IMR-90 (cell line): ENCODE measurements at places on chromosomes 1 and 21. TPM values are rescaled to one million over a fixed set of nuclear protein-coding genes. Genes with fewer than 3 reads are reported as not detected.

GRCh38 chr1:114314098-114314497 lies 160.4 kb upstream of the SYT6 start:
- peak; percentile 55 for DNase-seq

GRCh38 chr21:20902998-20903397 lies 95.2 kb upstream of the NCAM2 start:
- DNase-seq = no peak

GRCh38 chr21:21734088-21734487 lies 735.9 kb downstream of the NCAM2 start:
- DNase-seq = no peak

DNA sequence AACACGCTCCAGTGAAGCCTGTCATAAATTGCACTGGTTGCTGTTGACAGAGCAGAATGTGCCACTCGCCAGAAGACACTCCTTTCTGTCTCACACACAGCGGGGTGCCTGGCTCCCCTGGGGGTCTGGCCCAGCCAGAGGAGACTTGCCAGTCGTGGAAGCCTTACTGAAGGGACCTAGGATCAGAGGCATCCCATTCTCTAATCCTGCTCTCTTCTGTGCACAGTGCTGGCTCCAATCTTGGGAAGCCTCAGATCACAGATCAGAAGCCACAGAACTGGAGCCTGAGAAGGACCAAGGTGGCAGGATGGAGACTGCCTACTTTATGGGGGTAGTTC lies 1.4 kb downstream of the SLC9A1 start:
- DNase-seq = no peak

DNA sequence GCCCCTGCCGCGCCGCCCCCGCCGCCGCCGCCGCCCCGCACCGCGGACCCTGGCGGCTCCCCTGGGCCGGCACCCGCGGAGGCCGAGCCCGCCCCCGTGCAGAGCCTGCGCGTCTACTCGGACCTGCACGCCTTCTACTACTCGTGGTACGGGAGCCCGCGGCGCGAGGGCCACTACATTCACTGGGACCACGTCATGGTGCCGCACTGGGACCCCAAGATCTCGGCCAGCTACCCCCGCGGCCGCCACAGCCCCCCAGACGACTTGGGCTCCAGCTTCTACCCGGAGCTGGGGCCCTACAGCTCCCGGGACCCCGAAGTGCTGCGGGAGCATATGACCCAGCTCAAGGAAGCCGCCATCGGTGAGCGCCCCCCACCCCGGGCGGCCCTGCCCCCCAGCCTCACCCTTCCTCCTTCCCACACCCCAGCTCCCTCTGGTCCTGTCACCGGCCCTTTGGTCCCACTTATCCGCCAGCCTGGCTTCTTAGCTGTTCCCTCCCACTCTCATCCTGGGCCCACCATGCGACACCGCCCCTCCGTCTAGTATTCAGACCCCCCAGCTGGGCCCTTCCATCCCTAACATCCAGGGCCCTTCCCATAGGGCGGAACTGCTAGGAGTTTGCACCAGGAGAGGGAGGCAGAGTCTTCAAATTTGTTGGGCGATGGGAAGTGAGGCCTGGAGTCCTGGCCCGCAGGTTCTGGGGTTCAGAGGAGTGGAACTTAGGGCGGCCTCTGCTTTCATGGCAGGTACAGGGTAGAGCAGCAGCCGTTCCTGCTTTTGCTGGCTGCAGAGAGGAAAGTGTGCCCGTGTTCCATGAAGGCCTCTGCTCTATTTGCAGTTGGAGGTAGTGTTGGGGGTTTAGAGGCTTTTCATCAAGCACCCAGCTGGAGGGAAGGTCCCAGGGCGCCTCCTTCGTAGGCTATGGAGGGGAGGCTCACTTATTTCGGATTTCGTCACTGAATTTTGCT lies 1.0 kb downstream of the MANEAL start:
- DNase-seq = no peak

GRCh38 chr1:112840631-112841624 lies 115.1 kb downstream of the SLC16A1 start:
- no peak for DNase-seq

DNA sequence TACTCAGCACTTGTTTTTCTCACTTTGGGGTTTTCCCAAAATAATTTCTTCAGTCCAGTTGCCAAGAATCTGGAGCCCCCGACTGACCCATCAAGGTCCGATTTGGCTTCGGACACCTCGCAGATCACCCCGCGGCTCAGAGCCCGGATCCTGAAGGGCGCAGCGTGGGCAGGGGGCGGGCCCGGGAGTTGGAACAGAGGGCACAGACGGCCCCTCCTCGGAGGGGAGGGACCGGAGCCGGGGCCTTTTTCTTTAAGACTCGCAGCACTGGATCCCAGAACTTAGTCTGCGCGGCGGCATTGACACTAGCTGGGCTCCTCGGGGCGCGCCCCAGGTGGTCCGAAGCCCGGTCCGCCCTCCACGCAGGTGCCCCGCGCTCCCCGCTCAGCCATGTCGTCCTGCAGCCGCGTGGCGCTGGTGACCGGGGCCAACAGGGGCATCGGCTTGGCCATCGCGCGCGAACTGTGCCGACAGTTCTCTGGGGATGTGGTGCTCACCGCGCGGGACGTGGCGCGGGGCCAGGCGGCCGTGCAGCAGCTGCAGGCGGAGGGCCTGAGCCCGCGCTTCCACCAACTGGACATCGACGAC lies at the start of gene CBR3:
TSS of gene CBR3 (plus strand) at position 277 of the 588 bp plus-strand sequence. CDS start at position 391, 114 bp downstream.
- DNase-seq = peak; percentile 41

- peak; percentile 67 for DNase-seq
Measured at GRCh38 chr1:12541274-12542137, 76.5 kb downstream of the DHRS3 start.

GRCh38 chr1:171245458-171246064 lies 2.7 kb upstream of the FMO1 start:
- DNase-seq = peak; percentile 27

DNA sequence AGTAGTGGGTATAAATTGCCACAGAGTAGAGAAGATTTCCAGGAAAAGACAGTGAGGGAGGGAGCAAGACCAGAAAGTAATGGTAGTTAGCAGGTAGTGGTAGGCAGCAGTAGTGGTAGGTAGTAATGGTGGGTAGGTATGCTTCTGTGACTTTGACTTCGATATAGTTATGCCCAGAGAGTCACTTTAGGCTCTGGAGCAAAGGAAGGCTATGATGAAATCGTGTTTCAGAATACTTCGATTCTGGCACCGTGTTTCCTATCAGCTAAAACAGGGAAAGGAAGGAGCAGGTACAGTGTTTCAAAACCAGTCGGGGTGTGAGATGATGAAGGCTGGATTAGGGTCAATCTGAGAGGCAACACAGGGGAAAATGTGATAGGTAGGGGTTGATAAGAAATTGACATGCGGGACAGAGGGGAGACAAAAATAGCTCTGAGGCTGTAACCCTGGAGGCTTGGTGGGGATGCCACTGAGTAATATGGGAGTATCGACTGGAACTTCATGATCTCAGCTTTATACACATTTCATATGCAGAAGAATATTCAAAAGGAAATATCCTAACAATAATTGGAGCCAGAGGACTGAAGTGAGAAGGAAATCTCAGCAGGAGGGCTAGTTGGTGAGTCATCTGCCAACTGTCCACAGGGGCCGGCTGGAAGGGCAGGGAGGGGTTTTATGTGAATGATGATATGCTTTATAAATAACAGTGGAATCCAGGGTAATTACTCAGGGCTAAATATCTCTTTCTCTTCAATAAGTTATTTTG lies 25.2 kb upstream of the TRIM45 start:
- peak; percentile 95 for DNase-seq

GRCh38 chr1:171267391-171267790 lies 19.1 kb downstream of the FMO1 start:
- peak; percentile 7 for DNase-seq

- peak; percentile 3 for DNase-seq
Measured at GRCh38 chr1:18239671-18240070, 132.1 kb downstream of the IGSF21 start.

DNA sequence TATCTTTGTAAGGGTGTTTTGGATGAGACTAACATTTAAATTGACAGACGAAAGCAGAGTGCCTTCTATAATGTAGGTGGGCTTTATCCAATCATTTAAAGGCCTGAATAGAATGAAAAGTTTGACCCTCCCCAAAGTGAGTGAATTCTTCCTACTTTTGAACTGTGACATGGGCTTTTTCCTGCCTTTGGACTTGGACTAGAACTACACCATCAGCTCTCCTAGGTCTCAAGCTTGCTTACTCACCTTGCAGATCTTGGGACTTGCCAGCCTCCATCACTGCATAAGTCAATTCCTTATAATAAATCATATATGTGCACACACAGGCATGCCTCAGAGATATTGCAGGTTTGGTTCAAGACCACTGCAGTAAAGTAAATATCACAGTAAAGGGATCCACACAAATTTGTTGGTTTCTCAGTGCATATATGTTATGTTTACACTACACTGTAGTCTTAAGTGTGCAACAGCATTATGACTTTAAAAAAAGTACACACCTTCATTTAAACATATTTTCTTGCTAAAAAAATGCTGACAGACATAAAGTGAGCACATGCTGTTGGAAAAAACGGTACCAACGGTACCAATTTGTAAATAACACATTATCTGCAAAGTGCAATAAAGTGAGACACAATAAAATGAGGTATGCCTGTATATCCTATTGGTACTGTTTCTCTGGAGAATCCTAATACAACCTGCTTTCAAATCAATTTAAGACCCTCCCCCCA lies 51.6 kb upstream of the ATF3 start:
- DNase-seq = no peak

DNA sequence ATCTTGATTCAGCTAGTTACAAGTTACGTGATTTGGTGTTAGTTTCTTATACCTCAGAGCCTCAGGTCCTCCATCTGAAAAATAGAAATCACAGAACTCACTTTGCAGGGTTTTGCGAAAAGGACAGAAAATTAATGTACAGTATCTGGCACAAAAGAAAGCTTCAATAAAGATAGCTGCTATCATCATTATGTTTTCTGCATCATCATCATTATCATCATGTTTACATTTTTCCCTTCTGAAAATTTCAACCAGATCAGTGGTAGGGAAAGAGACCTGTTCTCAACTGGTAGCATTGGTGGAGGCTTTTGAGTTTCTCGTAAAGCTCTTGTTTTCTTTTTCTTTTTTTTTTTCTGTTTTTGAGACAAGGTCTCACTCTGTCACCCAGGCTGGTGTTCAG lies 174.7 kb upstream of the PBX1 start:
- no peak for DNase-seq

DNA sequence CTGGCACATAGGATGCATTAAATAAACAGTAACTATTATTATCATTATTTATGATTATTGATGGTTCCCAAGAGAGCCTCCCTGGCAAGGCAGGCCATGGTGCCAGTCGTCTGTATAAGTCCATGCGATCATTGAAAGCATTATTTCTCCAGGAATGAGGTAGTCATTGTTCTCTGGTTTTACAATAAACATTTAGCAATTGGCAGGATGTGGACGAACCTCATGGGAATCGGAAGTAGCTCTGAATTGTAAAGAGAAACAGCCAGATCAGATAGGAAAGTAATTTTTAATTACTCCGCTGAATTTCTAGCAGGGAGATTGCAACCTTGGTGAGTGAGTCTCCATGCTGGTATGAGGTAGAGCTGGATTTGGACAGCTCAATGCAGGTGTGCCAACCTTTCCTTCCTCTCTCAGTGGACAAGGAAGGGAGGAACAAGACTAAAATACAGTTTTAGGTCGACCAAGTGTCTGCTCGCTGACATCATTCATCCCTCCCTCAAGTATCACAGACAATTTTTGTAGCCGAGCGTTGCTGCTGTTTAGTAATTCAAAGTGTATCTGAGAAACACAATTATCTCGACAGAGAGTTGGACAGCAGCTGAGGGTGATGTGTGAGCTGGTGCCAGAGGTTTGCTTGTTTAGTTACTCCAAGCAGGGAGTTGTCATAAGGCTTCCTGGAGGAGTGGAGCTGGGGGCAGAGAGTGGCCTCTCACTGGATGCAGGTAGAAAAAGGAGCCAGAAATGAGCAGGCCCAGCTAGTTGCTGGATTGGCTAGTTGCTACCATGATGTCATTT lies 250.8 kb downstream of the KCNJ6 start:
- DNase-seq = no peak

Gene LAMC2
- polyA plus RNA-seq = 2.6 and 2.8 TPM in 2 replicates

Gene RIPPLY3
- 0.07 and 0.10 TPM in 2 replicates for polyA plus RNA-seq

Gene DDAH1
- polyA plus RNA-seq = 78.0 and 89.0 TPM in 2 replicates

Gene ADAMTS4
- polyA plus RNA-seq = 0.39 and 0.40 TPM in 2 replicates

Gene FAM78B
- polyA plus RNA-seq = 0.12 and 0.16 TPM in 2 replicates

Gene C1orf141
- polyA plus RNA-seq = not detected in 2 replicates

Gene FAM20B
- 13.4 and 17.1 TPM in 2 replicates for polyA plus RNA-seq

Gene TMPRSS2
- polyA plus RNA-seq = not detected in 2 replicates

Gene HTR1D
- 0.03 and 0.06 TPM in 2 replicates for polyA plus RNA-seq

Gene COL16A1
- 62.8 and 65.2 TPM in 2 replicates for polyA plus RNA-seq

Gene RPE65
- not detected in 2 replicates for polyA plus RNA-seq

Gene LAX1
- 0.03 TPM in 1 of 2 replicates, not detected in the other for polyA plus RNA-seq
